Renal cortical epithelial cell (primary cell): ENCODE measurements at places on chromosomes 13 and 19. TPM values are rescaled to one million over a fixed set of nuclear protein-coding genes. Genes with fewer than 3 reads are reported as not detected.

Gene SMIM44
- 2.1 TPM in 1 of 2 replicates, not detected in the other for total RNA-seq

Gene NFIX
- total RNA-seq = 10.1 and 40.7 TPM in 2 replicates

Gene ZNF345
- total RNA-seq = 1.6 and 5.5 TPM in 2 replicates

Gene ZNF71
- 7.5 and 15.8 TPM in 2 replicates for total RNA-seq

Gene CLIP3
- 1.2 and 15.2 TPM in 2 replicates for total RNA-seq

Gene ZNF492
- total RNA-seq = 0.50 and 1.0 TPM in 2 replicates

Gene RPL28
- 177 and 303 TPM in 2 replicates for total RNA-seq

Gene ZNF714
- 6.1 and 7.6 TPM in 2 replicates for total RNA-seq

Gene SERTAD1
- total RNA-seq = 13.3 and 17.0 TPM in 2 replicates

Gene DUXA
- not detected in 2 replicates for total RNA-seq

Gene CEACAM4
- total RNA-seq = not detected in 2 replicates

Gene UGGT2
- 33.8 and 47.6 TPM in 2 replicates for total RNA-seq

Gene GPR183
- not detected in 2 replicates for total RNA-seq

Gene FOSB
- total RNA-seq = 1.4 and 18.3 TPM in 2 replicates

Gene ABHD17A
- total RNA-seq = 34.2 and 46.7 TPM in 2 replicates

Gene MAB21L1
- total RNA-seq = not detected in 2 replicates

Gene IRGC
- not detected in 2 replicates for total RNA-seq

Gene CNMD
- not detected in 2 replicates for total RNA-seq

Gene CEACAM3
- not detected in 2 replicates for total RNA-seq

Gene LRRC25
- total RNA-seq = not detected in 2 replicates

Gene SHC2
- total RNA-seq = 1.0 and 5.1 TPM in 2 replicates

Gene TNNI3
- 0.15 TPM in 1 of 2 replicates, not detected in the other for total RNA-seq

Gene ELANE
- not detected in 2 replicates for total RNA-seq

Gene KIR2DL3
- total RNA-seq = not detected in 2 replicates

Gene NLRP4
- total RNA-seq = not detected in 2 replicates

Gene ATP5F1D
- total RNA-seq = 29.0 and 29.2 TPM in 2 replicates

Gene ZNF761
- total RNA-seq = 13.0 and 25.5 TPM in 2 replicates

Gene CCDC194
- 0.20 TPM in 1 of 2 replicates, not detected in the other for total RNA-seq

Gene MED26
- 3.0 and 6.9 TPM in 2 replicates for total RNA-seq

Gene FAM124A
- 0.35 and 0.60 TPM in 2 replicates for total RNA-seq

Gene OR4F17
- not detected in 2 replicates for total RNA-seq

Gene IGFL1
- 3.8 TPM in 1 of 2 replicates, not detected in the other for total RNA-seq

Gene PDCD5
- 105 and 167 TPM in 2 replicates for total RNA-seq

Gene TNFSF13B
- total RNA-seq = 1.3 and 4.7 TPM in 2 replicates

Gene ABCA7
- total RNA-seq = 15.6 and 24.6 TPM in 2 replicates

Gene ZNF546
- 0.52 and 5.7 TPM in 2 replicates for total RNA-seq

Gene THSD8
- total RNA-seq = not detected in 2 replicates

Gene TRPC4
- 0.15 and 0.52 TPM in 2 replicates for total RNA-seq

Gene TGFBR3L
- 0.75 and 1.0 TPM in 2 replicates for total RNA-seq

Gene ADAMTSL5
- 2.1 and 5.0 TPM in 2 replicates for total RNA-seq

Gene VSTM2B
- total RNA-seq = not detected in 2 replicates

Gene LRRC63
- 0.20 TPM in 1 of 2 replicates, not detected in the other for total RNA-seq

Gene METTL21C
- not detected in 2 replicates for total RNA-seq

Gene CATSPERD
- not detected in 2 replicates for total RNA-seq

Gene GNA15
- 2.1 TPM in 1 of 2 replicates, not detected in the other for total RNA-seq

Gene CRX
- not detected in 2 replicates for total RNA-seq

Gene SPACA4
- total RNA-seq = not detected in 2 replicates
